ENCODE measurements at places on chromosomes 7 and 10.

DNA sequence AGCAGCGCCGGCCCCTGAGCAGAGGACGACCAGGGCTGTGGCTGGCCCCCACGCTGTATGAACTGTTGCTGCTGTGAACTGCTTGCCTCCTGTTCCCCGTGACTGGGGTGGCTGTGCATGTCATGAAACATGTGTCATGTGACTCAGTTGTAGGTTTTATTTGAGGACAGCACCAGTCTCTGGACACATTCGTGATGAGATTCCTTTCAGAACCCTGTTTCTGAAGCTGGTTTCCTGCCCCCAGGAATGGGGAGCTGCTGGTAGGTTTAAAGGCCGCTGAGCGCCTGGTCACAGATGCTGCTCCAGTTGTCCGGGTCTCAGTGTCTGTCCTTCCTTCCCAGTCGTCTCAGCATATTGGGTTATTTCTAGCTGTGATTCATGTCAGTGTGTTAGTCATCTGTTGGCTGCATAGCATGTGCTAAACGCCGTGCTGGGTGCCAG lies 79.1 kb upstream of the PPIF start:
- DNase-seq = no peak

GRCh38 chr7:92809397-92809759 lies 27.0 kb downstream of the CDK6 start:
- no peak for DNase-seq

- no peak for DNase-seq
Measured at GRCh38 chr7:107122486-107122911, 46.3 kb upstream of the HBP1 start.

- DNase-seq = no peak
Measured at GRCh38 chr7:35015346-35015859, 21.9 kb downstream of the DPY19L1 start.

GRCh38 chr10:45154502-45154901 lies 153.8 kb downstream of the ZNF22 start:
- DNase-seq = no peak

- DNase-seq = no peak
Measured at GRCh38 chr10:119705434-119705831, 20.4 kb upstream of the INPP5F start.
